ENCODE measurements at places on chromosomes 12 and 14.

- no peak for DNase-seq
Measured at GRCh38 chr12:125519026-125519651, 453.9 kb downstream of the AACS start.

GRCh38 chr12:94872007-94872653 is 131.4 kb downstream of the NDUFA12 start:
- DNase-seq = no peak

- DNase-seq = peak; percentile 16
Measured at GRCh38 chr14:66070542-66071319, 415.4 kb upstream of the CCDC196 start.

GRCh38 chr14:55094292-55095157 is 34.5 kb upstream of the LGALS3 start:
- no peak for DNase-seq
